ENCODE measurements at places on chromosomes 13 and 19.
A peak's percentile ranks its signal among the peaks of the same experiment; 100 is the strongest.

DNA sequence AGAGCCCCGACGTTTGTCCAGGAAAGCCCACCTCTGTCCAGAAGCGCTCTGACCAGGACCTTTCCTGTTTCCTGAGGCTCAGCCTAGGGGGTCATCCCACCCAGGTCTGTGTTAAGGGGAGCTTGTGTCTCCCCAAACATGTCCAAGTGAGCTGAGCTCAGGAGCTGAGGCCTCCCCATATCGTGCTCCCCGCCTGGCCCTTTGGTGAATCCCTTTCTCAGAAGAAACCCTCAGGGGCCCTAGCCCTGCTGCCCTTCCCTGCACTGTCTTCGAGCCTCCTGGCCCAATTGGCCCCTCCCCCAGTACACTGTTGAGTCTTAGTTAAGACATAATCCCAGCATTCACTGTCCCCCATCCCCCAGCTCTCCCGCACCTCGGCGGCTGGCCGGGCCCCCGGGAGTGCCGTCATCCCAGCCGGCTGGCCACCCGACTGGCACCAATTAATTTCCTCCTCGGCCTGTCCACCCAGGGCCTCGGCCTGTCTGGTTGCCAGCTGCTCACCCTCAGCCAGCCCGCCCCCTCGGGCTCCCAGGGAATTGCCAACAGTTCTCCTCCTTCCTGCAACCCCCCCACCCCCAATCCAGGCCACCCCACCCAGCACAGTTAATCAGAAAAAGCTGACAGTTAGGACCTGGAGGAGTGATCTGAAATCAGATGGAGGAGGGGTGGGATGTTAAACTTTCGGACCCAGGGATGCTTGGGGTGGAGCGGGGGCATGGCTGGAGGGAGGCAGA, 13.6 kb downstream of the IER2 start:
- DNase-seq: peak; percentile 46

DNA sequence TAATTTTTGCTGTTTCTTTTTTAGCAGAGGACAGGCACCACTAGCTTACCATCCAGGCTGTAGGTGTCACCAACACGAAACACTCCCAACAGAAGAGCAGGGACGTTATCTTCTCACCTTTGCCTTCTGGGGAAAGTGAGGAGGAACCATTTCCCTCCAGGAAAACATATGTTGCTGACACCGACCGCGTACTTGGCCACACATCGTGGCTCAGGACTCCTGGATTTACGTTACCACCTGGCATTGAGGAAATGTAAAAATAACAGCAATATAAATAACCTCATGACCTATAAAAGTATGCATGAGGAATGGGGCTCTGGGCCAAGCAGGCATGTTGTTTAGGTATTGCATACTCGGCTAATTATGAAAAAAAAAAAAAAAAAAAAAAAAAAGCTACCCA, 525.1 kb downstream of the MYO16 start:
- no peak for DNase-seq

GRCh38 chr13:111233080-111233479, 87.4 kb upstream of the TEX29 start:
- DNase-seq: no peak

- DNase-seq: peak; percentile 66
Measured at GRCh38 chr13:50320271-50320862, 305.1 kb downstream of the KCNRG start.

- DNase-seq: no peak
Measured at GRCh38 chr13:44752164-44752563, 176.0 kb upstream of the TSC22D1 start.

DNA sequence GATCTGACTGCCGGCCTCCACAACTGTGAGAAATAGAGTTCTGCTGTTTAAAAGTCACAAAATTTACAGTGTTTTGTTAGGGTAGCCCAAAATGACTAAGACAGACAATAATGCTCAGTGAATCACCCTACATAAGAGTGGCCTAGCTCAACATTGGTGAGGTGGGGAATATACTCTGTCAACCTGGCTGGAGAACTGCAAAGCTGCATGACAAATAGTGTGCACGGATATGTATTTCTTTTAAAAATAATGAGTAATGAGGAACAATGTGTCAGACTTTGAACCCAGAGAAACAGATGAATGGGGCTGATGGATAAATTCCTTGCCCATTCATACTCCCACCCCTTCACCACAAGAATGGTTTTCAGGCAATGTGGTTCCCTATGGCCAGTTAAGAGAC, 372.4 kb downstream of the SUCLA2 start:
- DNase-seq: no peak

DNA sequence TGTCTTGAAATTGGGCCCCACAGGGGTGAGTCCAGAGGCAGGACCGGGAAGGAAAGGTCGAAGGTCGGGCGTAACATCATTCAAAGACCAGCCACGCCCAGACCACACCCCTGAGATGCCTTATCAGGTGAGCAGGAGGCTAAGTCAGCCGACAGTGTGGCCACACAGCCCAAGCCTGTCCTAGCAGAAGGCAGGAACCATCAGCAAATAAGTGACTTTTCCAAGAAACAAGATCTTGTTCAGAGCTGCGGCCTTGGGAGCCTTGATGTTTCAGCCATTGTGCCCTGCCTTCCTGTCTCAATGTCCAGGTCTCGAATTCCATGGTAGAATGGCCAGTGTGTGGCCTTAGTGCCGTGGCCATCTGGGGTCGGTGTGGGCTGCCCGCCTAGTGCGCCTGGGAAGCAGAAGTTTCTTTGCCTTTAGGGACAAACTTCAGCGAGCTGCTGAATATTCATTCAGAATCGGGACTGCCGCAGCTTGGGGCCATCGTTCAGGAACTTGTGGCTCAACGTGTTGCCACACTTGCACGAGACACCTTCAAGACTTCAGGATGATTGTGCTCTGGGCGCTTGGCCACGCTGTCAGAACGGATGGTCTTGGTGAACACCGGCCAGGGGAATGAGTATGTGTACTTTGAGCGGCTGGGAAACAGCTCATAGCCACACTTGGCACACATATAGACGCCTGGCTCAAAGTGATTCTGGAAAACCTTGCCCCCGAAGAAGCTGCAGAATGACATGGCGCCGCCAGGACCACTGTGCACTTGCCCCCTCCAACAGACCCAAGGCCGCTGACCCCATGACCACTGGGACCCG, 6.1 kb upstream of the IFNL4 start:
- DNase-seq: no peak

- DNase-seq: no peak
Measured at GRCh38 chr13:111177081-111177711, 62.1 kb downstream of the ARHGEF7 start.

DNA sequence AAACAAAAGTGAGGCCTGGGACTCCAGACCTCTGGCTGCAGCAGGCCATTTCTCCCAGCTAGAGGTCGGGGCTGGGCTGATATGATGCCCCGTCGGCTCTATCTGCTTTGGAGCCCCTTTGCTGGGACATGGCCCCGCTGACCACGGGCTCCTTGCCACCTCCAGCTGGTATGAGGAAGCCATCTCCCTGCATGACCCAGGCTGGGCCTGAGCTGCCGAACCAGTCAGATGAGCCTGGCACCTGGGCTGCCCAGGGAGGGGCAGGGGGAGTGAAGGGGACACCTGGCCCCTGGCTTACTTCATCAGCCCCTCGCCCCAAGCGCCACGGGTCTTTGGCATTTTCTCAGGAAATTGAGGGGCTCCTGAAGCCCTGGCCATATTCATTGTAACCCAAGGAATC, 7.8 kb downstream of the ZSWIM4 start:
- DNase-seq: no peak

GRCh38 chr13:111168107-111168506, 53.0 kb downstream of the ARHGEF7 start:
- DNase-seq: no peak

- no peak for DNase-seq
Measured at GRCh38 chr19:55704494-55705245, 29.6 kb downstream of the EPN1 start.

DNA sequence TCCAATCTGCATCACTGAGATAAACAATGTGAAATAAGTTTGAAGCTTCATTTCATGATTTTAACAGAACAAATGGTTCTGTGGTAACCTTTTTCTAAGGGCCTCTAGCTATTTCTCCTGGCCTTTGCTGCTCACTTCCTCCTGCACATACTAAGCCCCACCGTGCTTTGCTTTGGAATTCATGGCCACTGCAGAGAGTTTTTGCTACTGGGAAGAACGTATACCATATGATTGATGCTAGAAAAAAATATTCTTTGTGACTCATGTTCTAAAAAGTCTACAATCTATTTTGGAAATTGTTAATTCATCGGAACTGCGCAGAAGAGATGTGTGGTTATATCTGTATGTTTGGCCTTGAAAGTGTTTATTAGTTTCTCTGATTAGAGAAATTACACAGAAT, 747.3 kb downstream of the PCDH9 start:
- DNase-seq: no peak

DNA sequence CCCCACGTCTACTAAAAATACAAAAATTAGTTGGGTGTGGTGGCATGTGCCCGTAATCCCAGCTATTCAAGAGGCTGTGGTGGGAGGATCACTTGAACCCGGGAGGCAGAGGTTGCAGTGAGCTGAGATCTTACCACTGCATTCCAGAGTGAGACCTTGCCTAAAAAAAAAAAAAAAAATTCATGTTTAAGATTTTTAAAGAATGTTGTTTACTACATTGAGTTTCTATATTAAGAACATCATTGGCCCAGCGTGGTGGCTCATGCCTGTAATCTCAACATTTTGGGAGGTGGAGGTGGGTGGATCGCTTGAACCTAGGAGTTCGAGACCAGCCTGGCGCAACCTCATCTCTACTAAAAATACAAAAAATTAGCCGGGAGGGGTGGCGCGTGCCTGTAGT, 31.9 kb upstream of the FLT1 start:
- DNase-seq: no peak

GRCh38 chr13:45167611-45168554, 33.0 kb downstream of the KCTD4 start:
- peak; percentile 92 for DNase-seq

GRCh38 chr13:30134578-30134977, 172.8 kb downstream of the KATNAL1 start:
- no peak for DNase-seq

DNA sequence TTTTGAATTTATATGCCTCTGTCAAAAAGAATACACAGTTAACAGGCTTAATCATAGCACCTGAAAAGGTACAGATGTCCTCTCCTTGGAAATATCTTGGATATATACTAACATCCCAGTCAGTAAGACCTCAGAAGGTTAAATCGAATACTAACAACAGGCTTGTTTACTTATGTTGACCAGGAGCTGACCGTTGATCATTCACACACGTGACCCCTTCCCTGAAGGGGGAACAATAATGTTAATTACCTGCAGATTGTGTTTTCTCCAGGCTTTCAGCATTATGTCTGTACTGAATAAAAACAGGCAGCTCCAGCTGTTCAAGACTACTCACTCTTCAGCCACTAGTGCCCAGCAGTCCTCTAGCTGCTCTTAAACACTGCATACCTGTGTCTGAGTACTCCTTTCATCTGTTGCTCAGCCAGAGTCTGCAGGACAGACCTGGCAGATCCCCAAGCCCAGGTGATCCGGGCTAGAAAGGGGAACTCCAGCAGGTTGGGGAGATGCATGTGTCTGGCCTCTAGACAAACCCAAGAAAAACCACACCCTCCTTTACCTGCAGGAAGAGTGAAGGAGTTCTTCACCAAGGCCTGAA, 163.9 kb downstream of the RNF17 start:
- DNase-seq: no peak

DNA sequence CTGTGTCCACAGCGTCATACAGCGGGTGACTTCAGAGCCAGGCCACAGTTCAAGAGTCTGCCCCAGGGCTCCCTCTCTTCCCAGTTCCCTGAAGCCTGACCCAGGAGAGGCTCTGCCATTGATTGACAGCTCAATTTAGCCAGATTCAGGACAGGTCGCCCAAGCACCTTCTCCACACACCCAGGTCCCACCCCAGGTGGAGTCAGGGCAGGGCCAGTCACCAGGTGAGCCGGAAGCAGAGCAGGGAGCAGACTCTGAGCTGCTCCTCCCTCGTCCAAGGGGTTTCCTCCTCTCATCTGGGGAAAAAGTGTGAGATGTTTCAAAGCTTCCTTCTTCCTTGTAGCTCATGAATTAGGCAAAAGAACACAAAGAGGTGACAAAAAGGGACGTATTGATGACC, 5.6 kb downstream of the CEACAM7 start:
- DNase-seq: no peak

- DNase-seq: peak; percentile 69
Measured at GRCh38 chr13:49690133-49690994, 922 bp downstream of the EBPL start.

DNA sequence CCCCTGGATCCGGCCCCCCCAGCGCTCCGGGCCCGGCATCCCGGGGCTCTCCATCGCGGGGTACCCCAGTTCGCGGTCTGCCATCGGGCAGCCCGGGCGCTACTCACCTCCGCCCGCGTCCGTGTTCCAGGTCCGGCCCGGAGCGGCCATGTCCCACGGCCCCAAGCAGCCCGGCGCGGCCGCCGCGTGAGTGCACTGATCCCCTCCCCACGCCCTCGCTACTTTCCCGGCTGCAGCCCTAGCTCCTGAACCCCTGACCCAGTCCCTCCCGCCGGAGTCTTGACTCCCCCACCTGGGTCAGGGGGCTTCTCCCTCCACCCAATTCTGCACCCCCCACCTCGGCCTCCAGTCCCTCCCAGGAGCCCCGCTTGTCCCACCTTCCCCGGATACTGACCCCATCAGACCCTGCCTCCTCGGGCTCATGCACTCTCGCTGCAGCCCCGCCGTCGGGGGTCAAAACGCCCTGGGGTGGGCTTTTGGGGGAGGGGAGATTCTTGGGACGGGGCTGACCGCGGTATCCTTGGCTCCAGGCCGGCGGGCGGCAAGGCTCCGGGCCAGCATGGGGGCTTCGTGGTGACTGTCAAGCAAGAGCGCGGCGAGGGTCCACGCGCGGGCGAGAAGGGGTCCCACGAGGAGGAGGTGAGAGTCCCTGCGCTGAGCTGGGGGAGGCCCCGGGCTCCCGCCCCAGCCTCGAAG, 566 bp downstream of the HMG20B start:
- DNase-seq: no peak

Data from LoVo (cell line).